ENCODE measurements at places on chromosomes 4 and X.

GRCh38 chrX:49041744-49042580 lies 1.2 kb downstream of the TFE3 start:
- no peak for DNase-seq

- no peak for DNase-seq
Measured at GRCh38 chr4:53010318-53010717, 148.2 kb downstream of the RASL11B start.

DNA sequence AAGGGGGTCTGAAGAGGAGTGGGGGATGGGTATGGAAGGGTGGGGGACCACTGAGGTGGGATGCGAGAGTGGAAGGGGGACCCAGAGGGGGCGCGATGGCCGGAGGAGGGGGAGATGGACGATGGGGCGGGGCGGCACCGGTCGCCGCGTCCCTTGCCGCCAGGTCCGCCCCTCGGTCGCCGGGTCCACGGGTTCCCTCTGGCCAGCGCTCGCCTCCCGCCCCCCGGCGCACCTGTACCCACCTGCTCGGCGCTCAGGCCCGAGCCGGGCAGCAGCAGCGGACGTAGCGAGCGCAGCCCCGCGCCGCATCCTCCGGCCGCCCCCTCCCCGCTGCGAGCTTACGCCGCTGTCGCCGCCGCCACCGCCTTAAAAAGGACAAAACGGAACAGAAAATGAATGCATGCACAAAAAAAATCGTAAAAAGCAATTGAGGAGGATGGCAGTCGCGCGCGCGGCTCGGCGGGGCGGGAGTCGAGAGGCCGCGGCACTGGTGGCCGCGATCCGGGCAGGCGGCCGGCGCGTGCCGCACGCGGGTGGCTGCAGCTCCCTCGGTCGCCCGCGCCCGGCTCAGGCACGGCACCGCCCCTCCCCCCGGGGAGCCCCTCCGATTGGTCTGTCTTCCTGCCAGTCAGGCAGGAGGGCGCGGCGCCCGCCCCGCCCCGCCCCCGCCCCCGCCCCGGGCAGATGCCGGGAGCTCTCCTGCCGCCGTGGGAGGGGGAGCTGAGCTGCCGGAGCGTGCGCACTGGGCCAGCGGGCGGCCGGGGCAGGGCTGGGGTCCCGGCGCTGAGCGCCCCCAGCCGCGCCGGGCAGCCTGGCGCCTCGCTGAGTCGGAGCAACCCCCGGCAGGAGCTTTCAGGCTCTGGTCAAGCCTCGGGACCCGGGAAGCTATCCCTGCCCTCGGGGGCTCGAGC lies at the start of gene JAKMIP1:
Gene JAKMIP1, minus strand, starts transcription at position 539 of the 911 bp plus-strand sequence. CDS start 87,699 bp downstream, outside the sequence.
- DNase-seq, result no peak

GRCh38 chr4:21628116-21628670 lies 320.4 kb downstream of the KCNIP4 start:
- DNase-seq, result no peak

- DNase-seq, result no peak
Measured at GRCh38 chrX:129472116-129472515, 51.2 kb downstream of the SMARCA1 start.

GRCh38 chr4:5954056-5954760 lies 61.3 kb upstream of the CRMP1 start:
- no peak for DNase-seq

Data from omental fat pad (tissue), 4 donors.